Body of pancreas (tissue), 4 donors: ENCODE measurements at places on chromosomes 11 and 22. TPM values are rescaled to one million over a fixed set of nuclear protein-coding genes. Genes with fewer than 3 reads are reported as not detected.
A peak's percentile ranks its signal among the peaks of the same experiment; 100 is the strongest.

CARNS1 gene
- 2.1 TPM for total RNA-seq

SCN4B gene
- total RNA-seq: 0.33 TPM

GRCh38 chr11:2540992-2541680 is 96.3 kb downstream of the KCNQ1 start:
- DNase-seq: no peak

- no peak for DNase-seq
These were observed 1196.3 kb downstream of the BRD1 start for GRCh38 chr22:48631288-48631863.

GRCh38 chr11:106842134-106842533 is 176.1 kb downstream of the GUCY1A2 start:
- DNase-seq: no peak

DNA sequence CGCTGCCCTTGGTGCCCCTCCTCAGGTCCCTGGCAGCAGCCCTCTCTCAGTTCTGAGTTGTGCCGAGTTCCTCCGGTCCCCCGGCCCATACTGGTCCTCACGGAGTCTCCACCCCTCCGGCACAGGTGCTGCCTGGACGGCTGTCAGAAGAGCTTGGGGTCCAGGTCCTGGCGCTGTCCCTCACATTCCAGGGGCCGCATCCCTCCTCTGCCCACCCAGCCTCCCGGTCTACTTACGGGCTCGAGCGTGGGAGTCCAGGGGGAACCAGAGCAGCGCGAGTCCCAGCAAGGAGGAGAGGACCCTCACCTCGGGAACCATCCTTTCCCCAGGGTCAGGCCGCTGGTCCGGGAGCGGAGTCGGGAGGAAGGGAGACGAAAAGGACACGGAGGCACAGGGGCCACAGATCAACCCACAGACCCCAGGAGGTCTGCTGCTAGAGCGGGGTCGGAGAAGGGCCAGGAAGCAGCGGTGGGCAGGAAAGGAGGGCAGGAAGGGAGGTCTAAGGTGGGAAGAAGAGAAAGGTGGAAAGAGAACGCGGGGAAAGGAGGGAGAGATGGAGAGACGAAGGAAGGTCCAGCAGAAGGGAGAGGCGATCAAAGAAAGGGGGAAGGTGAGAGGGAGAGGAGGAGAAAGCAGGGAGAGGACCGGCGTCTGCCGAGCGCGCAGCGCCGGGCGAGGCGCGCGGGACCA is 510 bp downstream of the CHRDL2 start:
- DNase-seq: no peak

DNA sequence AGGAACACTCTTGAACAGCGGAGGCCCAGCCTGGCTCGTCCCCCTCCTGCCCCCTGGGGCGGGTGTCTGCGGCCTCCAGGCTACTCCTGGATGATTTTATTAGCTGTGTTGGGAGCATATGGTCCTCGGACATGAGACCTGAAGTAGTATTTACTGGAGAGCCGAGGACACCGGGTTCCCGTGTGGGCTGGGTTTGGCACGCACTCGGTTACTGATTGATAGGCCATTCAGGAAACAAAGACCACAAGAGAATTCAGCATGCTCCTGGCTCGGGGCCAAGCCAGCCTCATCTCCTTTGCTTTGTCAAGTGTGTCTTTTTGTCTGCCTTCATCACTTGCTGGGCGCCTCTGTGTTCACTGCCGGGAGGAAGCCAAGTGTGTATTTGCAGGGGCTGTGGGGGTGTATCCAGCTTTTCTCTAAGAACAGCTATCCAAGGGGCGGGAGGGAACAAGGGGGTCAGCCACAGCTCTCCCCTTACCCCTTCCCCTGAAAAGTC is 9.7 kb downstream of the FXYD2 start:
- peak; percentile 81 for DNase-seq

DNA sequence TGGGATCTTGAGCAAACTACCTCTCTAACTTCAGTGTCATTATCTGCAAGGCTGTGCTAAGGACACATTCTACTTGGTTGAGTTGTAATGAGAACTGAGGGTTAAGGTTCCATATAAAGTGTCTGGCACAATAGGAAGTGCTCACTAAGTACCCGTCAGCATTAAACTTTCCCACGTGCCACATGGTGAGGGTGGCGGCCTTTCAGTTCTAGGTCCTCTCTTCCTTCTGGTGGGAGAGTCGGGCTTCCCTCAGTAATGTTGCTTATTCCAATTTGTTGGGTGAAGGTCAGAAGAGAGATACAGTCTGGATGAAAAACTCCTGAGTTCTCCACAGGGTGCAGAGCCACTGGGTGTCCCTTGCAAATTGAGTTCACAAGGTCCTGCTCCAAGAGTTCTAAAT is 4.6 kb upstream of the CD6 start:
- DNase-seq: no peak

FAM180B gene
- total RNA-seq: 0.66 TPM

DNA sequence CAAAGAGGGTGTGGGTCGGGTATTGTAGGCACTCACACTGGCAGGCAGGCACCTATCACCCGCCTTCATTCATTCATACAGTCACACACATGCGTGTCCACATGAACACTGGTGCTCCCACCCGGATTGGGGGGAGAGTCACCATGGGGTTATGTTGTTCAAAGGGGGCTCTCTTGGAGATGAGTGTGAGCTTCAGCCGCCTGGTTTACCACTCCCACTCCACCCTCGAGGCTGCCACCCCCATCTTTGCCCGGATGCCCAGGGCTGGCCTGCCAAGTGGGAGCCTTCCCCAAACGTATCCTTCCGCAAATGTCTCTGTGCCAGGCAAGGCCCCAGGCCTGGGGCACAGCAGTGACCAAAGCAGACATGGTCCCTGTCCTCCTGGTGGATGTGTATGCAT is 22.6 kb downstream of the MRGPRD start:
- DNase-seq: no peak

DNA sequence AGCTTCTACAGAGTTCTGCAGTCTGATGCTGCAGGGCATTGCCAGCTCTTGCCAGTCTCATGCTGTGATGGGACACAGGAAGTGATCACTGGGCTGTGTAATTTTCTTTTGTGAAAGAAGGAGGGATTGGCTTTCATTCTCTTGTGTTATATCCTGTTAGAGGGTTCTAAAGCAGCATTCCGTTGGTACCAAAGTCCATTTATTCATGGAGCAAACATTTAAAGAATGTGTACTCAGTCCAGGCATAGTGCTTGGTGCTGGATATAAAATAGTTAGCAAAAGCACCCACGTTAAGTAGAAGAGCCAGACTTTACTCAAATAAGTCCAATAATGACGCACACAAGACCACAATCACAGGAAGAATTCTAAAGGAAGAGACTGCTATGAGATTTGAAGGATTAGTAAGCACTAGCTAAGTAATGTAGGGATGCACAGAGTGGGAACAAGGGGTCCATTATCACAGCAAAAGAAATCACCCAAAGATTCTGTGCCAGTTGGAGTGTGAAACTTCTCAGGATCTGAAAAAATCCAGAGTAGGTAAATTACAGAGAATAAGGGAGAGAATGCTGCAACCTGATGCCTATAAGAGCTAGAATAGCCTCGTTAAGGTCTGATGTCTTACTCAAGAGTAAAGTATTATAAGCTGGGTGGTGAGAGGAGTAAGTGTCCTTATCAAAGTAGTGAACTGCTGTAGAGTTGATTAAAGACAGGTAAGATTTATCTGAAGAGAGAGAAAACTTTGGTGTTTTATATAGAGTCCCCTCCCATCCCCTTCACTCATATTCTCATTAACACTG is 728.3 kb downstream of the METTL15 start:
- no peak for DNase-seq

SSTR3 gene
- total RNA-seq: 4.2 TPM
